ENCODE measurements at places on chromosomes 12 and 14. TPM values are rescaled to one million over a fixed set of nuclear protein-coding genes. Genes with fewer than 3 reads are reported as not detected.

The PMCH gene
- 0.96 TPM for total RNA-seq

The L3HYPDH gene
- total RNA-seq = 56.1 TPM

GRCh38 chr12:8145754-8146441 is 10.9 kb upstream of the ZNF705A start:
- no peak for DNase-seq

- DNase-seq = no peak
Observed at GRCh38 chr12:124451637-124452243, 115.7 kb downstream of the NCOR2 start.

DNA sequence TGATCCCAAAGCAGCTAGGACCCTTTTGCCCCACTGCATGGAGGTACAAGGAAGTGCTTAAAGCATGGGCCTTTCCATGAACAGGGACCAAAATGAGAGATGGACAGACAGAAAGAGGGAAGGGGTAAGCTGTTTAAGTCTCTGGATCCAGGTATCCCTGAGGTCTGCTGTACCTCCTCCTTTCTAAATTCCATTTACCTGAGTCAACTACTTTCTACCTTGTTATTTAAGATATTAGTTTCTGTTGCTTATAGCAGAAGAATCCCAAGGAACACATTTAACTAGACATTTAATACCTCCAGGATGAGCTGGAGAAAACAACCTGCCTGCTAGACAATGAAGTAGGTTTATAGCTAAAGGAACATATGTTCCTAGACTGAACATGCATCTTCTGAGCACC is 157.6 kb upstream of the TMCC3 start:
- no peak for DNase-seq

DNA sequence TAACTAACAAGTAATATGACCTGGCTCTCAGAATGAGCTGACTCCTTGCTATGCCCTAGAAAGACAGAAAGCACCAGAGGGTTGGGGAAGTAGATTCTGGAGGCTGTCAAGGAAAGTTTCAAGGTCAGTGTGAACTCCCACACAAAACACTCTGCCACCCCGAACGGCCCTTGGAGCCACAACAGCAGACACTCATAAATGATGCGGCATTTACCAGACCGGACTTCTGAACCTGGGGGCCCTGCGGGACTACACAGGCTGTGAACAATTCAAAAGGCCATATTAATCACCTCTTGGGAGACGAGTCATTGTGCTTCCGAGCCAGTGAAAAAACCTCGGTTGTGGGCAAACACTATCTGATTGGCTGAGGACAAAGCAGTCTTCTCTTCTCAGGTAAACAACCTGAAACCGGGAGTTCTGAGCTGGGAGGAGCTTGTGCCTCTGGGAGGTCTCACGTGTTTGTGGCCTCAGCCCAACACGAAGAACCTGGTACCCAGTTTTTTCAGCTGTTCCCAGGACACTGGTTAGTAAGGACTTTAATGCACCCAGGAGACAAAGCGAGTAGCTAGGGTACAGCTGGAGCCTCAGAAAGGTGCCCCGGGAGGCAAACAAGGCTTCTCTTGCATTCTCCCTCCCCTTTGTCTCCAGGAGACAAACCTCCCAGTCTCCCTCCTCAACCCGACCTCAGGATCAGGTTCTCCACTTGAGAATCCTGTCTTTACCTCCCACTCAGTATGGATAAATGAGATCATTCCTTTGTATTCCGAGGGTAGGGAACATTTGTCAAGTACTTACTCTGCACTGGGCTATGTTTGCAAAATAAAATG is 35.3 kb downstream of the VWF start:
- DNase-seq = no peak

Data from umbilical cord (tissue), 2 donors.